Left ventricle myocardium superior (tissue), 1 donor: ENCODE measurements at places on chromosomes 11 and 22.
A peak's percentile ranks its signal among the peaks of the same experiment; 100 is the strongest.

DNA sequence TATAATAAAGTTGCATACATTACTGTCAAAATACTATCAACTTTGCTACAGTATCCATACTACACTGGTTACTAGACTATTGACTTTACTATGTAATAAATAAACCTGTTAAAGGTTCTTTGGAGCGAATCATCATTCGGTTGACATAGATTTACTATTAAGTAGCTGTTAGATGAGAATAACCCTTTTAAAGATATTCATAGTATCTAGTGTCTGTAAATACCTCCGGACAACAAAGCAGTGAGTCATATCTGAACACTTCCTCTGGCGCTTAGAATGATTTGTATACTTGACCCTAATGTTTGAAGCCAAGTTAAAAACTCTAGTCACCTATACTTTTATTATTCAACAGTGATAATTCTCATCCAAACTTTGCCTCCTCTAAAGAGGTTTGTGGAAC is 84.7 kb downstream of the MSANTD4 start:
- no peak for DNase-seq

- DNase-seq, result peak; percentile 91
Measured at GRCh38 chr22:37739035-37739434, 42.2 kb downstream of the TRIOBP start.

- no peak for DNase-seq
Measured at GRCh38 chr11:87180742-87181141, 143.0 kb downstream of the TMEM135 start.

- DNase-seq, result no peak
Measured at GRCh38 chr11:2559527-2560311, 114.9 kb downstream of the KCNQ1 start.

GRCh38 chr11:48142889-48143288 is 73.7 kb upstream of the OR4B1 start:
- DNase-seq, result no peak
